ENCODE measurements at places on chromosomes 5 and 9.

- DNase-seq: no peak
Measured at GRCh38 chr5:19042106-19042505, 945.9 kb downstream of the CDH18 start.

- DNase-seq: no peak
Measured at GRCh38 chr5:2658881-2659470, 92.5 kb downstream of the IRX2 start.

- no peak for DNase-seq
Measured at GRCh38 chr5:68565427-68565826, 349.9 kb downstream of the PIK3R1 start.

DNA sequence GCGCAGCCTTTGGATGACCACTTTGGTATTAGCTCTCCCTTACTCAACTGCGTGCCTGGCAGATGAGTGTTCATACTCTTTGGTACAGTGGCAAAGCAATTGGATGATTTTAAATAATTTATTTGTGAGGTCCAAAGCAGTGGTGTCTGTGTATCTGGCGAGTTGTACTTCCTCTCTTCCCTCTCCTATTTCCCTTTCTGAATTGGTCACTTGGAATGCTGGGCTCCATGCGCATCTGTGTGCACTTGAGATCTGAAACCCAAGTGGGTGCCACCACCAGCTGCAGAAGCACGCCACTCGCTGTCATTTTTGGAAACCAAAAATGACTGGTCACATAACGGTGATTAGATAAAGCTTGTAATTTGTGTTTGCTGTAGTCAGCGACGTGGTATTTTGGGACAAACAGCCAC lies 386.0 kb upstream of the KLF4 start:
- DNase-seq: no peak

GRCh38 chr5:149675610-149676201 lies 54.4 kb upstream of the PPARGC1B start:
- no peak for DNase-seq

GRCh38 chr5:103256178-103256577 lies 2.4 kb upstream of the MACIR start:
- no peak for DNase-seq

- no peak for DNase-seq
Measured at GRCh38 chr5:157543825-157544622, 31.6 kb downstream of the ADAM19 start.

- DNase-seq: no peak
Measured at GRCh38 chr9:86979657-86980056, 32.4 kb upstream of the GAS1 start.

DNA sequence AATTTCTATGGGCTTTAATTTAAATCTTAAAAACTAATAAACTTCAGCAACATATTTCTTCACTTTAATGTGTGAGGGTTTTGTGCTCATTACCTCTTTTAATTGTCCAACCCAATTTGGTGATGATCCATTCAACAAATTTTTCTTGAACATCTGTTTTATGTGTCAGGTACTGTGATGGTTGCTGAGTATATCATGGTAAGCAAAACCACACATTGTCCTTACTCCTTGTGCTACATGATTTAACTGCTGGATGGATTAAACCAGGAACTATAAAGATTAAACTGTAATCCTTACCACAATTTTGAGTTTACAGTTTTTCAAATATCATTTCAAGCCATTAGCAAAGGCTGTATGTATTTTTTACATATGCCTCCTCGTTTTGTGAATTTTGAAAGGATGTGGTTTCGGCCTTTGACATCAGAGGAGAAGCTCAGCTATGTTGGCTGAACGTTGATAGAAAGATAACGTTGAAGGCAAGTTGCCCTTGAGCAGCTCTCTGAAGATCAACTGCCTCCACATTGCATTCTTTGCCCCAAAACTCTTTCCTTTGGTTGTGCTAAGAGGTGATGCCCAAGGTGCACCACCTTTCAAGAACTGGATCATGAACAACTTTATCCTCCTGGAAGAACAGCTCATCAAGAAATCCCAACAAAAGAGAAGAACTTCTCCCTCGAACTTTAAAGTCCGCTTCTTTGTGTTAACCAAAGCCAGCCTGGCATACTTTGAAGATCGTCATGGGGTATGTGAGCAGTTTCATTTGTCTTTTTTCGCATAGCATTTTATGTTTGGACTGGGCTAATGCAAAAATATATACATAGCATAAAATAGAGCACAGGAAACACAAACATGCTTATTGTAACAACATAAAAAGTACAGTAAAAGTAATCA lies at the start of gene ITK:
Gene ITK (plus strand): TSS at position 467 of the 891 bp plus-strand sequence. CDS start 138 bp downstream, at position 605.
- no peak for DNase-seq

- DNase-seq: no peak
Measured at GRCh38 chr9:108083160-108083750, 593.7 kb upstream of the KLF4 start.

DNA sequence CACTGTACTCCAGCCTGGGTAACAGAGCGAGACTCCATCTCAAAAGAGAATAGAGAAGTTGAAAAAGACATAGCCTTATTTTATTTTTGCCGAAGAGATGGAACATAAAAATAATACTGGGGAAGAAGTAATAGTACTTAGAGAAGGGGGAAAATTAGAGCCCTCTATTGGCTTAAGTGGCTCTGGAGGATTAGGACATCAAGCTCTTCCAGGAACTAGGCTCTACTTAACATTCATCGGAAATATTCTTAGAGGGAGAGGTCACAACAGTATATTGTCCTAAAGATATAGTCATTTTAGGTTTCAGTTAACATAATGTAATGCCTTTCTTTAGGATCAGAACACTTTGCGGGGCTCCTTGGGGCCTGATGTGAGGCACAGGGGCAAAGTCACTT lies 86.0 kb upstream of the PLPP1 start:
- no peak for DNase-seq

GRCh38 chr9:103789686-103790085 lies 304.4 kb upstream of the SMC2 start:
- DNase-seq: no peak
